Naive thymus-derived CD8-positive, alpha-beta T cell (primary cell): ENCODE measurements at places on chromosomes 3 and 15. TPM values are rescaled to one million over a fixed set of nuclear protein-coding genes. Genes with fewer than 3 reads are reported as not detected.

- DNase-seq, result no peak
These were observed 229.0 kb downstream of the ITPR1 start for GRCh38 chr3:4722103-4722502.

GRCh38 chr3:138188013-138188730 is 1.1 kb downstream of the ARMC8 start:
- no peak for DNase-seq

DNA sequence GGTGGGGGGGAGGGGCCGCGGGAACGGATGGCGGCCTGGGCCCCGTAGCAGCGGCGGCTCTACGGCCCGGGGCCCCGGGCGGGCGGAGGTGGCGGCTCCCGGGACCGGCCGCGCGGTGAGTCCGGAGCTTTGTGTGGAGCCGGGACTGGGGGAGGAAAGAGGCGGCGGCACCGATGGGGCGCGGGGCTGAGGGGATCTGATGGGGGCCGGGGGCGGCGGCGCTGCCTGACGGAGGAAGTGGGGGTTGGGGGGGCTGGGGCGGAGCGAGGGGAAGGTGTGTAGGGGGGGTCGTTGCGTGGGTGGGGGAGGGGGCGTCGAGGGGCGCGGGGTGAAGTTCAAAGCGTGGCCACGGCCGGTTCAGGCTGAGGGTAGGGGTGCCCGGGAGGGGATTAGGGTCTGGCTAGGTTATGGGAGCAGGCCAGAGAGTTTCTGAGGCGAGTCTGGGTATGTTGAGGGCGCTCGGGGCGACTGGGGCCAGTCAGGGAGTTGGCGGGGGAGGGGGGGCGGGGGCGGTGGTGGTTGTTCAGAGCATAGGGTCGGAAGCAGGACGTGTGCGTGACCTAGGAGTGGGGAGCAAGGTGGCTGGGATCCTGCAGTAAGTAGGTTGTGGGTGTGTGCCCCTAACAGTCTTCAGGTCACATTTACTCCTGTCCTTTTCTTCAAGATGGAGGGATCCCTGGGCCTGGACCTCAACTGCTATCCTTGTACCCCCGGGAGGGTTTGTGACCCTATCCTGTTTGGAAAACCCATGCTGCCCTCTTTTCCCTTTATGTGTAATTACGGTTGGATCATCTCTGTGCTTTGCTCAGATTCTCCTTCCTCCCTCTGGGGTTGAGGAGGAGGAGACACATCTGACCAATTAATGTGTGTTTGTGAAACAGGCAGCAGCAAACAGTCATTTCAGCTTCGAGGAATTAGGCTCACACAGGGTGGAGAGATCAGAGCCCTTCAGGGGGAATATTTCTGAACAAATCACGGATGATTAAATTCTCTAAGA is 644 bp downstream of the ZNF609 start:
- DNase-seq, result peak; percentile 34

GOLGA8G gene
- not detected for total RNA-seq

- no peak for DNase-seq
These were observed 17.9 kb downstream of the PXK start for GRCh38 chr3:58350627-58351013.
